ENCODE measurements at places on chromosomes 4 and X. TPM values are rescaled to one million over a fixed set of nuclear protein-coding genes. Genes with fewer than 3 reads are reported as not detected.
A peak's percentile ranks its signal among the peaks of the same experiment; 100 is the strongest.

GRCh38 chr4:122845760-122846159 is 19.1 kb downstream of the FGF2 start:
- no peak for DNase-seq

DNA sequence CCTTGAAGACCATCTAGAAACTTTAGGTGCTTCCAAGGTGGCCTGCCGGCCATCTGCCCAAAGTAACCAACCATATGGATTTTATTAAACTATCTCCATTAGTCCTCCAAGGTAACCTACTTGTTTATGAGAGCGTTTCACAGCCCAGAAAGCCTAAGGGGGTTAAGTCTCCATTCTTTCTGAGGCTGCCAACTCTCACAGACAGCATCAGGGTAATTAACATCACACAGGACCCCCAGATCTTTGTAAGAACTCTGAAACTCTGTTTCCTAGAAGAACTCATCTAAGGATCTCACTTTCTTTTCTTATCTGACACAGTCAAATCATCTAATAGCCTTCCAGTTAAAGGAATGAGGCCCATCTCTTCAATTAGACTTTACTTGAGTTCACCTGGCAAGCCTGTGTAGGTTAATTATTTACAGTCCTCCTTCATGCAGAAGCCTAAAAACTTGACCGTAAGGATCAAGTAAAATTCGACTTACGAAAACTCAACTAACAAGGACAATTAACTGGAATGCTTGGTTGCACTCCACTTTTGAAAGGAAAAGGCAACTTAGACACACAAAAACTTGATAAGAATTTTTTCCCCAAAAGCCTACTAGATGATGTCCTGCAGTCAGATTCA is 252.5 kb downstream of the GRIA3 start:
- no peak for DNase-seq

GRCh38 chr4:106140601-106141000 is 175.4 kb downstream of the TBCK start:
- DNase-seq: no peak

- no peak for DNase-seq
These were observed 77.3 kb upstream of the TMEM47 start for GRCh38 chrX:34734383-34734782.

STEEP1 gene
- total RNA-seq: 34.3 TPM

DNA sequence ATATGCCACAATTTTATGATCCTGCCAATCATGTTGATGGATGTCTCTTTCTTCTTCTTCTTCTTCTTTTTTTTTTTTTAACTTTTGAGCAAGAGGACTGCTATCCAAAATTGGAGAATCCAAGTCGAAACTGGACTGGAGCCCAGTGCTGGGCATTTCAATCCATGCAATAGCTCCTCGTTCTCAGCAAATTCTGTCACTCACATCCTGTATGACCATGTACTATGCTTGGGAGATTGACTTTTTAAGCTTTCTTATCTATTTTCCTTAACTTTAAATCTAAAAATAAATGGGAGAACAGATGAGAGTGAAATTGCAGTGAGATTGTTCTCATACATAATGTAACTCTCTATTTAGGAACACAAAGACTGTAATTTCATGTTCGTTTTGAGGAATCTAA is 123.0 kb upstream of the PUDP start:
- no peak for DNase-seq

TEX13B gene
- total RNA-seq: not detected

DNA sequence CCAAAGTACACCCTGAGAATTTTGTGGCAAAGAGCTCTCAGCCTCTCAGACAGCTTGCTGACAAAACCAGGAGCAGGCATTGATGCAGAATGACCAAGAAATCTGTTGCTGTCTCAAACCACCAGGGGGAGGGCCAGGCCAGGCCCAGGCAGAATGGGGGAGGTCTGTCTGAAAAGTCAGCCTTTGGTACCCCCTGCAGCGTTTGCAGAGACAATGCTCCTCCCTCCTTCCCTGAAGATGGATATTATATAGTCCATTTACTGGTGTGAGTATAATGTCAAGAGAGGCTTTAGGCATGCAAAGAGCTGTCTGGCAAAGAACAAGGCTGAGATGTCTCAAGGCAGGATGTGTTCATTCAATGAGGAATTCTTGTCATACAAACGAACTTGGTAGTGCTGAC is 52.9 kb upstream of the TRPC5OS start:
- DNase-seq: no peak

CYTL1 gene
- 8.9 TPM for total RNA-seq

SYN1 gene
- total RNA-seq: 0.30 TPM

DNA sequence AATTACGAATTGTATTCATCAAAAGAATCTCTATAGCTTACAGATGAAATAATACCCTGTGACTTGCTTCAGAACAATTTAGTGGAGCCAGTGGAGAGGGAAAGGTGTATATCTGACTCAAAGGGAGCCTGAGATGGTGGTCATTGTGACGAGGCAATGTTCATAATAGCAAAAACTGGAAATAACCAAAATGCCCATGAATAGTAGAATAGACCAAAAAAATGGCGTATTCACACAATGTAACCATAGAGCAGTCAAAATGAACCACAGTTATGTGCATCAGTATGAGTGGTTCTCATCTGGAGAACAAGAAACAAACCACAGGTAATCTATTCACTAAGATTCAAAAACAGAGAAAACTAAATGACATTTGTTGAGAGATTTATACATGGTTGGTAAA is 125.3 kb upstream of the CLNK start:
- DNase-seq: no peak

FAM47A gene
- not detected for total RNA-seq

GRCh38 chr4:88411491-88412096 is 32.9 kb downstream of the HERC6 start:
- DNase-seq: no peak

- peak; percentile 31 for DNase-seq
These were observed 2.2 kb downstream of the RNF150 start for GRCh38 chr4:141130947-141131605.

- DNase-seq: no peak
These were observed 453.9 kb upstream of the ZFP42 start for GRCh38 chr4:187541666-187542065.

DNA sequence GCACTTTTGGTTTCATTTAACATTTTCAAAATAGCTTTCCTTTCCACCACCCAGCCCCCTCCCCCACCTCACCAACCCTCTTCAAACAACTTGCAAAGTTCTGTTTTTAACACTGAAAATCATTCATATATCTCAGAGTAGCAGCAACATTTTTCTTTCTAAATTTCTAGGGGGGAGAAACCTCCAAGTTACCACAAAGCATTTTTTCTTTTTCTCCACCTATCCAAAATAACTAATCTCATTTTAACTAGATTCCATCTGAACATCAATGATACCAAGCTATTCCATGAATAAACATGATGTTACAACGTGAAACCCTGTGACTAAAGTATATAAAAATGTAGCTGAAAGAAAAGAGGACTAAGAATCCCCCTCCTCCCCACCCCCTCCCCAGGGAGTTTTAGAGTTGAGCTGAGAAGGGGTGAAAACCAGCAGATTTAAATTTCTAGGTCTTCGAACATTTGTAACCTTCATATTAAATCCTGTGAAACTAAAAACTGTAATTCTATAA is 5.2 kb downstream of the LDB2 start:
- DNase-seq: no peak

RAB41 gene
- not detected for total RNA-seq

- DNase-seq: no peak
These were observed 13.9 kb downstream of the TMEM165 start for GRCh38 chr4:55409468-55410171.

GRCh38 chrX:101164766-101165590 is 54.6 kb upstream of the DRP2 start:
- no peak for DNase-seq

JAKMIP1 gene
- 0.59 TPM for total RNA-seq

DNA sequence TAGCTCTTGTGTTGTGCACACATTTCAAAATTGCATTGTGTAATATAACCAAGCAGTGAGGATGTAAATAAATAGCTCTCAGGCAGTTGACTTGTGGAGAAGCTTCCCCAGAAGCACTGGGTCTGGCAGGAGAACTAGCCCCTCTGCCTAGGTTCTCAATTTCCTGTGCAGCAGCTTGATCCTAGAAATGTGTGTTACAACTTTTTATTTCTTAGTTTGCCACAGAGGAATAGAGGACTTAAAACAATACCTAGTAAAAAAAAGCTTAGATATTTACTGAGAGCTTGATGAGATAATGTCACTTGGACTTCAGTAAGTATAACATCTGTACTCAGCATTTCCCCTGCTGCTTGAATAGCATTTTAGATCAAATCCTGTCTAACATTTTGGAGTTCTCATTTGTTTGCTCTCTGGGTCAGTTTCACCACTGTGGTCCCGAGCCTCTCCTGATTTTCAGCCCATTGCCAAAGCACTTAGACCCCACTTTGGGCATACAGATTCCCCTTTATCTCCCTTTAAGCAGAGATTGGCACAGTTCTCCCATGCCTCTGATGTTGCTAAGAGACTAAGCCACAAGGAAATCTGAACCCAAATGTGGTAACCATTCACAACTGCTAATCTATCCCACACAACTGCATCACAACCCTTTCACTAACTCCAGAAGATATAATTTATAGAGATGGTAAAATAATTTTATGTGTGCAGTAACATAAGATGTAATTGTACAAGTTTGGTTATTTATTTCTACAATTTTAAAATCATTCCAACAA is 98.2 kb upstream of the NRK start:
- DNase-seq: peak; percentile 34

CNKSR2 gene
- 8.2 TPM for total RNA-seq

DNA sequence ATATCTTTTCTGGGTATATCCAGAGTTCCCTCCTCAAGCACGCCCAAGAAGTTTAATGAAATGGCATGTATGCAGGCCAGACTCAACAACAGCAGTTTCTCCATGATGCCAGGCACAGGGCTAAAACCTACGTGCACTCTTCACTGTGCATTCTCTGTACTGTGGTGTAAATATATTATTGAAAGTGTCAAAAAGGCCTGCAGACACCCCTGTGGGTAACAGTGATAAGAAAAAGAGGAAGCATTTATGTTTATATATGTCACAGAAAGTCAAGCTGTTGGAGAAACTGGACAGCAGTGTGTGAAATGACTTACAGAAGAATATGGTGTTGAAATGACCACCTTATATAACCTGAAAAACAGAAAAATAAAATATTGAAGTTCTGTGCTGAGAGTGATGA is 29.6 kb upstream of the DCAF8L1 start:
- DNase-seq: no peak

- no peak for DNase-seq
These were observed 29.2 kb upstream of the ZNF81 start for GRCh38 chrX:47807548-47807947.

Data from skin of body (tissue), 3 donors.